ENCODE measurements at places on chromosomes 4 and X. TPM values are rescaled to one million over a fixed set of nuclear protein-coding genes. Genes with fewer than 3 reads are reported as not detected.

The RNF175 gene
- 0.25 TPM for polyA plus RNA-seq

The PDGFRA gene
- 14.2 TPM for polyA plus RNA-seq

The SOWAHD gene
- polyA plus RNA-seq: 0.23 TPM

The F11 gene
- polyA plus RNA-seq: 15.0 TPM

The TMPRSS11D gene
- not detected for polyA plus RNA-seq

The UGT2B10 gene
- polyA plus RNA-seq: not detected

The FRMD7 gene
- polyA plus RNA-seq: not detected

The ZNF718 gene
- 1.3 TPM for polyA plus RNA-seq

The BANK1 gene
- polyA plus RNA-seq: 4.4 TPM

All from adipose tissue (tissue), 3 donors.